Muscle of arm (tissue), 14 donors: ENCODE measurements at places on chromosomes 1 and 21.
A peak's percentile ranks its signal among the peaks of the same experiment; 100 is the strongest.

- no peak for DNase-seq
Measured at GRCh38 chr1:25836695-25837094, 16.9 kb downstream of the MTFR1L start.

- DNase-seq, result no peak
Measured at GRCh38 chr1:59152511-59152910, 144.4 kb upstream of the FGGY start.

DNA sequence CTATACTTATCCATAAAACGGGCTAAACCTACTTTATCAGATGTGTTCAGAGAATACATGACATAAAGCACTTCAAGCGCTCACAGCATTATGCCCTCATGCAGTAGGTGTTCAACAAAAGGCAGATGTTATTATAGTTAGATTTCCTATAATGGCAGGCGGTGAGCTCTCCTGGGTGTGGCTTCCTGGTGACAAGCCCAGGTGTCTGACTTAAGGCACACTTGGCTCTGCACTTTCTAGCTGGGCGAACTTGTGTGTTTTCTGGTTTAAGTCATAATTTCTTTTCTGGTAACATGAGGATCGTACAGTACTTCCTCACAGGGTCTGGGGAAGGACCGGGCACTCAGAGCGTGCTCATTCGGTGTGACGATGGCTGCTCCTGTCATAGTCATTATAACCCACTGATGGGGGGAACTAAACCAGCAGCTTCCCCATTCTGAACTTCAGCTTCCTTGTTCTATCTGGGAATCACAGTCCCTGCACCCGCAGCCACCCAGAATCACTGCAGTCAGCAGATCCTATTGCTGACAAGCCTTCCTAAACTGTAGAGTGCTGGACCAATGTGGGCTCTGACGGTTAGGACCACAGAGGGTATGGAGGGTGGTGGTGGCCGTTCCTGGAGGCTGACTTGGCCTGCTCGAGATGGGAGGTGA is 52.8 kb downstream of the IGSF21 start:
- peak; percentile 17 for DNase-seq

GRCh38 chr1:83508485-83509151 is 490.3 kb downstream of the TTLL7 start:
- peak; percentile 73 for DNase-seq

- no peak for DNase-seq
Measured at GRCh38 chr1:49424782-49425181, 599.0 kb downstream of the AGBL4 start.

DNA sequence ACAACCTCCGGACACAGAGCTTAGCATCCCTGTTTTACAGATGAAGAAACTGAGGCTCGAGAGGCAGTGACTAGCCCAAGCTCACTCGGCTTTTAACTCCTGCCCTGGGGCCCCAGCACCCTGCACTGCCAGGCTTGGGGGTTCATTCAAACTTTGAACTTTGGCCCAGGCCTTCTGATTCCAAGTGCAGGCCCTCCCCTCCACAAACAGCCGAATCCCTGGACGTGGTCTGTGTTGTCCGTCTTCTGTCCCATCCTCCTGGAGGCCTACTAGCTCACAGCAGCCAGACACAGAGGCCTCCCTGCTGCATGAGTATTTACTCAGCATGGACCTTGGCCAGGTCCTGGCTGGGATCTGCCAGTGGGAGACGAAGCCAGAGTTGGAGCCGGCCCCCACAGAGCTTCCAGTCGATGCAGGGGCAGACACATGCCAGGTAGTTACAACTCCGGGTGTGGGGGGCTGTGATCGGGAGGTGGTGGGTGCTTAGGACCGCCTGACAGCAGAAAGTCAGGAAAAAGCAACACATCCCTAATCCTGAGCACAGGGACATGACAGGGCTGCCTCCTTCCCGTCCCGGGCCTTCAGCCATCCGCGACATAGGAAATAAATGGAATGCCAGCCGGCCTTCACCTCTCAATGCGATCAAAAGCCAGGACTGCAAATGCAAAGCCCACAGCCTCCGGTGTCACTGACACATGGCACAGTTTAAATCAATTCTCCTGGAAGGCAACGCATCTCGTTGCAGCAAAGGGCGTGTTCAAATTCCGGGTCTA is 7.4 kb downstream of the IFFO2 start:
- DNase-seq, result peak; percentile 73

GRCh38 chr1:45883658-45884057 is 80.2 kb downstream of the MAST2 start:
- no peak for DNase-seq

- DNase-seq, result no peak
Measured at GRCh38 chr1:219040291-219040690, 133.4 kb upstream of the LYPLAL1 start.

- no peak for DNase-seq
Measured at GRCh38 chr1:46599059-46599970, 4.8 kb downstream of the MKNK1 start.

DNA sequence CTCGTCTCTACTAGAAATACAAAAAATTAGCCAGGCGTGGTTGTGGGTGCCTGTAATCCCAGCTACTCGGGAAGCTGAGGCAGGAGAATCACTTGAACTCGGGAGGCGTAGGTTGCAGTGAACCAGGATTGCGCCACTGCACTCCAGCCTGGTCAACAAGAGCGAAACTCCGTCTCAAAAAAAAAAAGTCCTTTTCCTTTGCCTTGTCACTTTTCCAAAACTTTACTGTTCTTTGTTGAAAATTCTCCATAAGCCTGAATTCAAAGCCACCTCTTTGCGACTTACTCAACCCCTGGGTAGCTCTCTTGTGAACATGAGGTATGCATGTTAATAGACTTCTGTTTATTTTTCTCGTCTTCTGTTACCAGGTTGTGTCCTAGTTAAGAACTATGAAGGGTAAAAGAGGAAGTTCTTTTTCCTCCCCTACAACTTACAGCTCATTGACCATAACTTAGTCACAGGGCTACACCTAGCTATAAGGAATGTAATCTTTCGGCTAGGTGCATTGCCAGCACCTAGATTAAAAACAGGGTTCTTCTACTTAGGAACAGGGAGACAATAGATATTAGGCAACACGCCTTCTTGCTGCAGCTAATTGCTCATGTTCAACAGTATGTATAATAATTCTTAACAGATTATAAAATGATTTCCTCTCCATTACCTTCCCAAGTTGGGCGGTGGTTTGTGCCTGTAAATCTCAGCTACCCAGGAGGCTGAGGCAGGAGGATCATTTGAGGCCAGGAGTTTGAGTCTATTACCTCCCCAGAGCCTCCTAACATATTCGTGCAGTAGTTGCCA is 40.9 kb downstream of the PTAFR start:
- no peak for DNase-seq

DNA sequence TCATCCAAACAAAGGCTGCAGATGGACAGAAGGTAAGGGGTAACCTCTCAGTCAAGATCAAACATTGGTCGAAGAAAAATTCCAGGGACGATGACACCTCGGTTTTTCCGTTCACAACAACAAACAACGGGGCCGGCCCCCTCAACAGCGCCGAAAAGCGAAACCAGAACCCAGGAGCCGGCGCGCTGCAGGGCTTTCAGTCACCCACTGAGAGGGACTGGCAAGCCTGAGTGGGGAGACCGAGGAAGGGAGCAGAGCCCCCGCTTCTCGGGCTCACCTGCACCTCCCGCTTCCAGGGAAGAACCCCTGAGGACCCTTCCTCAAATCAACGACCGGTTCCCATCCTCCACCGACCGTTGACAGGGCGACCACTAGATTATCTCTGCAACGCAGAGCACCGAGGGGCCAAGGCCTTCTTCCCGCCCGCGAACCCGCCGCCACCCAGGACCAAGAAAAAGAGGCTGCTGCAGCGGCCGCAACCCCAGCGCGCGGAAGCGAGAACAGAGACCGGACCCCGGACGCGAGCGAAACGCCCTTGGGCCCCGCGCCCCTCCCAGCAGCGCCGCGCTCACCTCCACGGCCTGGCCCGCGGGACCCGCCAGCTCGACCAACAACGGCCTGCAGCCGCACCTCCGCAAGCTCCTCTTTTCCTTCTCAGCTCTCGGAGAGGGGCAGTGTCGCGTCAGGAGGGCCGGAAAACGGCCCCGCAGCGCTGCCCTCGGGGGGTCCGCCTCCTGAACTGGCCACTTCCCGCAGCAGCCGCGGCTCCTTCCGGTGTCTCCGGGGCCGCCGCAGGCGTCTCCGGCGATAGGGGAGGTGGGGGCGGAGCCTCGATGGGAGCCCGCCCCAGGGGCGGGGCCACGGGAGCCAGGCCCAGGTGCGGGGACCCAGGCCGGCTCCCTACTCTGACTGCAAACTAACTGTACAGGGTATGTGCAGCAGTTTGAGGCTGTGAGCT is at the start of gene USP33:
USP33 (minus strand) TSS at position 782 of the 958 bp plus-strand sequence. CDS start 18,155 bp downstream, outside the sequence.
- DNase-seq, result peak; percentile 91

- DNase-seq, result peak; percentile 40
Measured at GRCh38 chr21:39715804-39716397, 29.1 kb upstream of the IGSF5 start.

- no peak for DNase-seq
Measured at GRCh38 chr1:172390301-172390682, 30.2 kb upstream of the C1orf105 start.

- no peak for DNase-seq
Measured at GRCh38 chr1:160739098-160739511, at the start of gene SLAMF7. SLAMF7 (plus strand) TSS chr1:160739247; CDS start chr1:160739302, 55 bp downstream.

GRCh38 chr1:199218065-199218464 is 579.2 kb downstream of the PTPRC start:
- no peak for DNase-seq

GRCh38 chr21:36454093-36454531 is 25.8 kb downstream of the CLDN14 start:
- no peak for DNase-seq

DNA sequence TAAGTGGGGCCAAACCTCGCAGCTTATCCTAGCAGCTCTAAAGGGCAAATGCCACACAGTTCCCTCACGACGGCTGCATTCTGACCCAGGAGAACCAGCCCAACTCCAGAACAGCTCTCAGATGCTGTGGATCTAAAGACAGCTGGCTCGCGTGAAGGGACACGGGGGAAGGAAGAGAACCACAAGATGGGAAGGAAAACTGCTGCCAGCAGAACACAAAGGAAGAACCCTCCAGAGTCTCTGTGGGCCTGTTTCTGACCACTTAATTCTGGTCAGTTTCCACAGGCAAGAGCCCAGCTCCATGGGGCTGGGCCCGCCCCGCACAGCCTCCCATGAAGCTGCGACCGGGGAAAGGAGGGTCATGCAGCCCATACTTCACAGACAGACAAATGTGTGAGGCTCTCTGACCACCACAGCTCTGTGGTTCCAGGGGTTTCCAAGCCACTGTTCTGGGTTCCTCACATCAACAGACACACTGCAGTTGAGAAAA is 61.1 kb downstream of the SLC45A1 start:
- DNase-seq, result no peak
